ENCODE measurements at places on chromosomes 16 and 17.

GRCh38 chr17:68019336-68019674, 16.2 kb upstream of the KPNA2 start:
- DNase-seq, result no peak

DNA sequence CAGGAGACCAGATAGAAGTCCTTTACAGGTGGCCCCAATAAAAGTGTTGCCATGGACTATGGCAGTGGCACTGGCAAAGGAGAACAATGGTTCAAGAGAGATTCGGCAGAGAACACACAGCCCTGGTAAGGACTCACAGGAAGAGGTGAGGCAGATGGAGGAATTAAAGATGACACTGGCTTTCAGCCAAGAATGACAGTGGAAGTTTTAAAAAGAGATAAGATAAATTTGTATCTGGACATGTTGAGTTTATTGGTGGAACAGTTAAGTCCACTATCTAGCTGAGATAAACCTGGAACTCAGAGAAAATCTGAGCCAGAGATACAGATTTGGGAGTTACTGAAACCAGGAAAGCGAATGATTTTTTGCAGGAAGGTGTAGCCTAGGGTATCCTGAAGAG, 20.1 kb downstream of the CMC2 start:
- DNase-seq, result no peak

- no peak for DNase-seq
These were observed 527.8 kb upstream of the PSMD7 start for GRCh38 chr16:73768786-73769203.

DNA sequence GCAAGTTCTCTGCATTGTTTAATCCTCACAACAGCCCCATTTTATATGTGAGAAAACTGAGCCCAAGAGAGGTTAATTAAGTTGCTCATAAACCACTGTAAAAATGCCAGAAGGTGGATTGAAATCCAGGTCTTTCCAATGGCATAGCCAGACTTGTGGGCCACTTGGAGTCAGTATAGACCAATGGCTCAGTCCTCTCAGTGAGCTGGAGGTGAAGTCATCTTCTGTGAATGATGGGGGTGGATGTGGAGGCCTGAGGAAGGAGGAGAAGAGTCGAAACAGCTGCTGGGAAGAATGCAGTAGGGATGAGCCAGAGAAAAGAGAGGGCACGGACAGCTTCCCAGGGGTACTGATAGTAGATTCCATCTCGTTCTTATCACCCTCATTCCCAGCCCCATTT, 213.4 kb downstream of the SOX9 start:
- no peak for DNase-seq

- no peak for DNase-seq
These were observed 3.0 kb upstream of the ZCCHC14 start for GRCh38 chr16:87495578-87496446.

DNA sequence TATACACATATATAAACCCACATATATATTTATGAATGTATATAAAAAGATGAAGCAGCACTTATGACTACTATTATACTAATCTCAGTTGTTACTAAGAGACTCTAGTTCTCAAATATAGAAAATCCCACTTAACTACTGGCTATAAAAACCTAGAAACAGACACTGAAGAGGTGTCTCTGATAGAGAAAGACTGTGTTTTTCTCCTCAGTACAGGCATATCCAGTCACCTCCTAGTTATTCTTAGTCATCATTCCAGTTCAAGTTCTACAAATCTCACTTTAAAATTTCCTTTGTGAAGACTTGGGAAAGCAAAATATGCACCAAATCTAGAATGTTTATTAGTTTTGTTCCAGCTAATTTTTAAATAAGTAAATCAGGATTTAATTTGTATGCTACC, 93.9 kb downstream of the STH start:
- no peak for DNase-seq

- peak; percentile 77 for DNase-seq
These were observed 158.4 kb upstream of the FAM20A start for GRCh38 chr17:68759343-68760140.

DNA sequence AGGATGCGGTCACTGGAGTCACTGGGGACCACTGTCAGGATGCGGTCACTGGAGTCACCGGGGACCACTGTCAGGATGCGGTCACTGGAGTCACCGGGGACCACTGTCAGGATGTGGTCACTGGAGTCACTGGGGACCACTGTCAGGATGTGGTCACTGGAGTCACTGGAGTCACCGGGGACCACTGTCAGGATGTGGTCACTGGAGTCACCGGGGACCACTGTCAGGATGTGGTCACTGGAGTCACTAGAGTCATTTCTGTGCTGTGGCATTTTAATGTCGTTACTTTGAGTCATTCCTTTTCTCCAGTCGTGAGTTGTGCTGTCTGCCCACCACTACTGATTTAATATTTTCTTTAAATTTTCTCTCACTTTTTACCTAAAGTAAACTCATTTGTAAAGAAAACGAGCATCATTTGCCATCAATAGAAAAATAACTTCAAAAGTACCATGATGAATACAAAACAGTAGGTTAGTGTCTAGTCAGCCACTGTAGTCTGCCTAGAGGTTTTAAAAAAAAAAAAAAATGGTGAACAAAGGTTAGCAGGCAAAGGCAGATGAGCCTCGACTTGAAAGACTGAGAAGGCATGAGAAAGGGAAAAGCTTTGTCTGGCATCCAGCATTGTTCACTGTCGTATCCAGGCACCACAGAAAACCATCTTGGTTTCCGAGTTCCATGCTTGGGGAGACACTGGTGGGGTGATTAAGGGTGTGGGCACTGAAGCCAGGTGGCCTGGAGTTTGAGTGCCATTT, 346.6 kb downstream of the SNX29 start:
- DNase-seq, result no peak

DNA sequence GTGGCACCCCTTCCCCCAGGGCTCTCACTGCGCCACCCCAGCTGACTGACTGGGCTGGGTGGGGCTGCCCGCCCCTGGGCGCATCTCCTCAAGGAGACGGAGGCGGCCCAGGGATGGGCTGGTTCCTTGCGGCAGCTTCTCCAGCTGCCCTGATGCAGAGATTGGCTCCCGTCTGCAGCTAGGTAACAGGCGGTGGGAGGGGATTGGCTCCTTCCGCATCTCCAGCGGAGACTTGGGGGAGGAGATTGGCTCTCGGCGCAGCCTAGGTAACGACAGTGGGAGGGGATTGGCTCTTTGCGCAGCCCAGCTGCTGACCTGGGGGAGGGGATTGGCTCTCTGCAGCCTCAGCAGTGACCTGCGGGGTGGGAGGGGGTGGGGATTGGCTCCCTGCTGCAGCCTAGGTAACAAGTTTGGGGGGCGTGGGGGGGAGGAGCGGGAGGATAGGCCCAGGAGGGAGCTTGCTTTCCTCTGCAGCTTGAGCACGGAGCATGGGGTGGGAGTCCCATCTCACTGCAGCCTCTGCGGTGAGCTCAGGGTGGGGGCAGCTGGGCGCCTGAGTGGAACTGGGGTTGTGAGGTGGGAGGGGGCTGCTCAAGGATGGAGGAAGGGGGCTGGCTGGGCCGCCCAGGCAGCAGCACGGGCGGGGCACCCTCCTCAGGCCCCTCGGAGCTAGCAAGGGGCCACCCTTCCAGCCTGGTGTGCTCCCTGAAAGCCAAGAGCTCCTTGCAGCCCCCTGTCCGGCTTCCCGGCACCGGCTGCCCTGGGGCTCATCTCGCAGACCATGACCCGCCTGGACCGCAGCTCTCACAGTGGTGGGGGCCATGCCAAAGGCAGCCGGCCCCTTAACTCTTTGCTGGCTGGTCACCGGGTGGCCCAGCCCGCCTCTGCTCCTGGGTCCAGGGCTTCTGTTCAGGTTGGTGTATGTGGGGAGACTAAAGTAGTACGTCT, 6.4 kb downstream of the NFE2L1 start:
- DNase-seq, result peak; percentile 99
